Mesothelial cell of epicardium (in vitro differentiated cells): ENCODE measurements at places on chromosomes 7 and 10.

DNA sequence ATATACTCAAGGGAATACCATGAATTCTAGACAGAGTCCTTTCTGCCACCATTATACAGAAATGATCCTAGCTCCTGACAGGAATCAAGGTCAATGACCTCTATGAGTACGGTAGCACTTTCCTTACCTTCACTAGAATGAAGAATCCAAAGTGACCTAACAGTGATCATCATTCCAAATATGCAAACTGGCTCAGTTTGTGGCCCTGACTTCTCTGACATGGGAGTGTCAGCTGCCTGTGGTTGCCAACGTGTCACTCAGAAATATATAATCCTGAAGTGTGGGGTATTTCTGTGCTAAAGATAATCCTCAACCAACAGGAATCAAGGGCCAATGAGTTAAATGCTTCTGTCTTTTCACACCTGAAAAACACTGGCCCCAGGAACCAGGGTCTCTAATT, 45.7 kb downstream of the COPG2 start:
- no peak for DNase-seq

DNA sequence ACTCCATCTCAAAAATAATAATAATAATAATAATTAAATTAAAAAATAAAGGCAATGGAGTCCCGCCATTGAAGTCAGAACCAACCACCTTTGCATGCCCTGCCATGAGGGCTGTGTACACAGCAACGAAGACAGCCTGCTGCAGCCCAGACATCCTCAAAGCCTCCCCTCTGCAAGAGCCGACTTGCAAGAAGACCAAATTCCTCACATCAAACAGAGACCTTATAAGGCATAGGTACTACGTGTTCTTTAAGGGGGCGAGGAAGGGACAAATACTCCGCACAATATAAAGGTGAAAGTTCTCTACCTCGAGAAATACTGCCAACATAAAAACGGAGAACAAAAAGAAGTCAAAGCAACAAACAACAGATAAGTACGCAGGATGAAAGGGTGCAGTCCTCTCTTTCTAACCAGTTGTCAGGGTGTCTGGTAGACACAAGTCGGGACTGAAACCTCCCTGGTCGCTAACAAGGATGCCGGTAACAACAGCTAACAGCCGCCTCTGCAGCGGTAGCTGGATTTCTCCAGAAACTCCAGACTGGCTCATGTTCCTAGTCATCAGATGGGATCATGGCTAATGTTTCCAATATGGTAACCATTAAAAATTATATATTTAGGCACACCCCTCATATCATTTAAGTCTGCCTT, 23.6 kb downstream of the FGFR2 start:
- no peak for DNase-seq

GRCh38 chr7:93442478-93443224, 131.9 kb downstream of the CALCR start:
- no peak for DNase-seq

- DNase-seq: no peak
Observed at GRCh38 chr10:474406-474805, 215.1 kb downstream of the DIP2C start.

- DNase-seq: no peak
Observed at GRCh38 chr7:158728911-158729645, 24.5 kb upstream of the NCAPG2 start.
